Activated CD4-positive, alpha-beta T cell treated with anti-CD3 and anti-CD28 coated beads, Interleukin-2, amount 50 U/mL, for 4 hours (primary cell): ENCODE measurements at places on chromosomes 2 and 18.

- no peak for DNase-seq
Measured at GRCh38 chr2:1843646-1844045, 99.3 kb upstream of the PXDN start.

DNA sequence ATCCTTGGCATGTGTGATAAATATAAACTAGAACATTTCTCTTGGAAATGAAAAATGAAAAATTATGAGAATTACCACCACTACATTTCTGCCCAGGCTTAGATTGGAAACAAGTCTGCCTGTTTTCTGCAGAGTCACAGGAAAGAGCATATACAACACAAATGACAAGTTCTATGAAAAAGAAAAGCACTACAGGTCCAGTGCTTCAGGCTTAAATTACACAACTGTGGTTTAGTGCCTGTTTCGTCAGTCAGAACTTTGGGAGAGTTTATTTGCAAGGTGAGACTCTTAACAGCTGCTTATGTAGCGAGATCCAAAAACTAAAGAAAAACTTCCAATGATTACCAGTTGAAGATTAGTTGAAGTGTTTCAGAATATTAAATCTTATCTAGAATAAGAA, 68.9 kb downstream of the RTN4 start:
- DNase-seq = no peak

DNA sequence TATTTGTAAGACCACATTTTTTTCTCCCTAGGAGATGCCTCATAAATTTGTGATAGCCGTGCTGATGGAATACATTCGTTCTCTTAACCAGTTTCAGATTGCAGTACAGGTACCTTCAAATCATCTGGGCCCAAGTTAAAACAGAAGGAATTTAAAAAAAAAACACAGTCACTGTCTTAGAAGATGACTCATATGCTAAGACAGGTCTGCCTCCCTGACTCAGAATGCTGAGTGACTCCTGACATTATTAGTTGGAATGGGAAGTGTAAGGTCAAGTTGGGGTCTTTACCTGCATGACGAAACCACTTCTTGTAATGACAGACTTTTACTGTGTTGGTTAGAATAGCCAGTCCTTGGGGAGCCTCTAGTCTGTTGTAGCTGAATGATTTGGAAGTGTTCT, 26.3 kb downstream of the RMC1 start:
- no peak for DNase-seq

- no peak for DNase-seq
Measured at GRCh38 chr2:14654835-14655282, 22.3 kb downstream of the LRATD1 start.

GRCh38 chr2:54818226-54818625, 94.8 kb downstream of the EML6 start:
- no peak for DNase-seq

GRCh38 chr2:194104687-194105086, 1552.3 kb upstream of the SLC39A10 start:
- no peak for DNase-seq

GRCh38 chr18:26091047-26091630, 726 bp upstream of the SS18 start:
- no peak for DNase-seq

- no peak for DNase-seq
Measured at GRCh38 chr2:64141674-64142405, 2.4 kb downstream of the PELI1 start.

- no peak for DNase-seq
Measured at GRCh38 chr2:104026725-104027124, 827.2 kb upstream of the POU3F3 start.
